ENCODE measurements at places on chromosomes 3 and 15.

DNA sequence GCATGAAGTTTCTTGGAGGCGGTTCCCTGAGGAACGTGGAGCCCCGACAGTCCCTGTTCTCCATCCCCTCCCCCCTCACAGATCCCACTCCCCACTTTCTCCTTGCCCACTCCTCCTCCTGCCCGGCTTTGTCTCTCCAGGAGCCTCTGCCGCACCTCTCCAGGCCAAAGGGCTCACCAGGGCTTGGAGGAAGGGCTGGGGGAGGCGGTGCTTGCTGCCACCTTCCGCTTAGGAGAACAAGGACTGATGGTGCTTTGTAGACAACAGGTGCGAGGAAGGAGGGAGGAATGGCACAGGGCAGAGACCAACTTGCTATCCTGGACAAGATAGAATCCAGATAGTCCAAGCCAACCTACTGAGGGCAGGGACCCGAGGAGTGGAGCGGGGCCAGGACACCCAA, 103.5 kb upstream of the SMAD3 start:
- DNase-seq, result no peak

DNA sequence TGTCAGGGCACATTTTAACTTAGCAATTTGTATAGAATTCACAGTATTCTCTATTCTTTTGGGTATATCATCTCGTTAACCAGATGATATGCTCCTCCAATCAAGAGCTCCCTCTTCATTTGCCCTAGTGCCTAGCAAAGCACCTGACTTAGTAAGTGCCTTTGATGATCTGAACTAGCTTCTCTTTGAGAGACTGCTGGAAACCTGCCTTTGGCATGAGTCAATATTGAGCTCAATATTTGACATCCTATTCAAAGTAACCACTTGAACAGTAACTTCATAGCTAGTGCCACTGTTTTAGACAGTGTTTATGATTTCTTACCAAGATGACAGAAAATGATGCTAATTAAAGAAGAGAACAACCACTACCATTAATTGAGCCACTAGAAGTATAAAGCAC, 696.3 kb upstream of the UBE2E2 start:
- no peak for DNase-seq

GRCh38 chr3:125145751-125146475, 66.6 kb downstream of the SLC12A8 start:
- DNase-seq, result no peak

DNA sequence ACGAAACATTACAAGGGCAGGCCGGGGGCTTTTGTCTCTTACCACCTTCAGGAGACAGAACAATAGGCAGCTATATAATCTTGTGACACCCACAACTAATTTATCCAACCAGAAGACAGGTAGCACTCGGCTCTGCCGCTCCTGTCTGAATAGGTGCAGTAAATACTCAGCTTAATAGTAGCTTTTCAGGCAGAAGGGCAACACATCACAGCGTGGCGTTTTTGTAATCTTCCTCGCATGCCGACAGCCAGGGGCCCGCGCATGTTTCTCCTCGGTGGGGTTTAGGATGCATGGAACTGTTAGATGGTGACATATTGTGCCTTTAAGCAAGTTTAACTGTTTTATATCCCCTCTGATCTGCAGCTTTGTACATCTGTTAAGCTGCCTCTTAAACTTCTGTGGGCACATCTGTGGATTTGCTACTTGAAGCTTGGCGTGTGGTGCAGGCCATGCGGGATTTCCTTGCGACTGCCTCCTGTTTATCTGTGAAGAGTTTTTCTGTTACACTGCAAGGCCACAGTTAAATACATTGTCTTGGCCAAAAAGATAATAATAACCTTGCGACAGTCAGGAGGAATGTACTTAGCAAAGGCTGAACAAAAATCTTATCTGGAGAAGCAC, 123.2 kb upstream of the BNIP2 start:
- no peak for DNase-seq

GRCh38 chr3:12375572-12375971, 86.7 kb downstream of the PPARG start:
- DNase-seq, result no peak

GRCh38 chr3:15649858-15650257, 48.3 kb downstream of the BTD start:
- no peak for DNase-seq

DNA sequence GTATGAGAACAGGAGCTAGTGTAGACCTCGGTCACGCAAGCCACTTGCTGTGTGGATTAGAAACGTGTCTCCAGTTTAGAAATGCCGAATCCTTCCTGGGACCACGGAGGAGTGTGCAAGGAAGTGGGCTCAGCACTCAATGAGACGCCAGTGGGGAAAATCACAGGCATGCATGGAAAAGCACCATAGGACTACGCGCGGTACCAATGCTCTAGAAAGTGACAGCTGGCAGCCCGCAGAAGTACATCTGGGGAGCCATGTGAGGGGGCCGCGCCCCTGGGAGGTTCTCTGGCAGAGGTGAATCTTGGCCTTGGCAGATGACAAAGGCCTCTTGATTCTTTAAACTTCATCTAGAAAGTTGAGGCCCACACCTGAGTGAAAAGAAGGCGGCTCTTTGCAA, 99.3 kb downstream of the LRRK1 start:
- no peak for DNase-seq

DNA sequence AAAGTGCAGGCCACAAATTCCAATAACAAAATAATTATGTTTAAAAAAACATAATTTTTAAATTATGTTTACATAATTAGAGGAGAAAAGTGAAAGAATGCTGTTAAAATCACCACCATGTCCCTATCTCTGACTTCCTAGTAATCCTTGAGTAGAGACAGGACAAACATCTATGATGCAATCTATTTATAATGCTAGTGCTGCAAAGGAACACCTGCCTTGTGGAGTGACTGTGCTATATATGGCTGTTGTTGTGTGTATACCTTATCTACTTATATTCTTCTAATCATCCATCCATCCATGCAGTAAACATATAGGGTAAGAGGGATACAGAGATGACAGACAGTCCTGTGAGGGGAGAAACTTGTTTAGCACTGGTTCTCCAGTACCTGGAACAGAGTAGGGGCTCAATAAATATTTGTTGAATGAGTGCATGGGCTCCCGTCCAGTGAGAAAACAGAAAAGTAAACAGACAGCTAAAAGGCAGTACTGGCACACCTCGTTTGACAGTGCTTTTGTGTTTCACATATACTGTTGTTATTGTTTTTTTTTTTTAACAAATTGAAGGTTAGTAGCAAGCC, 229.3 kb upstream of the UBE2E1 start:
- DNase-seq, result no peak
